ENCODE measurements at places on chromosomes 2 and 18.
A peak's percentile ranks its signal among the peaks of the same experiment; 100 is the strongest.

DNA sequence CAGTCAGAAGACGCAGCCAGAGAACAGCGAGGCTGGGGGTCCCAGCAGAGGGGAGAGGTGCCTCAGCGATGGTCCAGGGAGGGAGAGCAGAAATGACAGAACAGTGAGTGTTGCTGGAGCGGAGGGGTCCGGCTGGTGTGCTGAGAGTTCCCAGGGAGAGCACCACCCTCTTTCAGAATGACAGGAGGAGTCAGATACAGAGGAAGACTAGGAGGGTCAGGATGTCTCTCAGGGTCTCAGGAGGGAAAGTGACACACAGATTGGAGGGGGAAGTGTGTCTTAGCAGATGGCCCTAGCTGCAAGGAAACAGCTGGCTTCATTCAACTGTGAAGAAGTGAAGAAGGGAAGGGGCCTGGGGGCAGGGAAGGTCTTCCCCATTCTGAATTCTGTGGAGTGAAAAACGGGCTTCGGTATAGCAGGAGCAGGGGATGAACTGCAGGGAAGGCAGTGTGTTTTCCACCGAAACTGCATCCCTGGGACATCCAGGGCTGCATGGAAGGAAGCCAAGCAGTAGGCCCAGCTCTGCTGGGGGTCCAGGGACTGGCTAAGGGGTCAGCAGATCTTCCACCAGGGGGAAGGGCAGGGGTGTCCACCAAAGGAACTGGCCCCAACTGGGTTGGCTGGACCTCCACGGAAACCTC lies 90.0 kb upstream of the OTOS start:
- no peak for DNase-seq

- no peak for DNase-seq
Observed at GRCh38 chr2:220783671-220784070, 788.4 kb downstream of the EPHA4 start.

- DNase-seq = peak; percentile 11
Observed at GRCh38 chr2:69572641-69573040, 70.9 kb downstream of the AAK1 start.

DNA sequence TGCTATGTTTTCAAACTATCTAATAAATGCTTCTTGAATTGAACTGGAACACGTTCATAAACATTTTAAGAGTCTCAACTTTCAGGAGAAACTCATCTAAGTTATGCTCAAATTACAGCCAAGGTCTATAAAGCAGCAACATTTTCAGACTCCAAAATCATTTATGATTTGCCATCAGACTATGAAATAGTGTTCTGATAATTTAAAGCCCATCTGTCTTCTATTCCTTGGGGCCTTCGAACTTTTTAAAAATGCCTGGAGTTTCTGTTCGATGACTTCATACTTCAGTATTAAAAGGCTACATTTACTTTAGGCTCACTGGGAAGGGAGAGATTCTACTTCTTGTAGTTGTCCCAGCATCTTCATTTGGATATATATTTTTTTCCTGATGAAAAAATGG lies 73.6 kb upstream of the NXPH2 start:
- no peak for DNase-seq

All from fibroblast of gingiva (primary cell).